NCI-H146 (cell line): ENCODE measurements at places on chromosomes 16 and 17.
A peak's percentile ranks its signal among the peaks of the same experiment; 100 is the strongest.

- DNase-seq: no peak
Measured at GRCh38 chr16:48965386-48965785, 316.3 kb downstream of the CBLN1 start.

GRCh38 chr16:67449739-67450138 is 18.8 kb downstream of the HSD11B2 start:
- no peak for DNase-seq

- DNase-seq: no peak
Measured at GRCh38 chr16:66289986-66290385, 76.5 kb upstream of the CDH5 start.

DNA sequence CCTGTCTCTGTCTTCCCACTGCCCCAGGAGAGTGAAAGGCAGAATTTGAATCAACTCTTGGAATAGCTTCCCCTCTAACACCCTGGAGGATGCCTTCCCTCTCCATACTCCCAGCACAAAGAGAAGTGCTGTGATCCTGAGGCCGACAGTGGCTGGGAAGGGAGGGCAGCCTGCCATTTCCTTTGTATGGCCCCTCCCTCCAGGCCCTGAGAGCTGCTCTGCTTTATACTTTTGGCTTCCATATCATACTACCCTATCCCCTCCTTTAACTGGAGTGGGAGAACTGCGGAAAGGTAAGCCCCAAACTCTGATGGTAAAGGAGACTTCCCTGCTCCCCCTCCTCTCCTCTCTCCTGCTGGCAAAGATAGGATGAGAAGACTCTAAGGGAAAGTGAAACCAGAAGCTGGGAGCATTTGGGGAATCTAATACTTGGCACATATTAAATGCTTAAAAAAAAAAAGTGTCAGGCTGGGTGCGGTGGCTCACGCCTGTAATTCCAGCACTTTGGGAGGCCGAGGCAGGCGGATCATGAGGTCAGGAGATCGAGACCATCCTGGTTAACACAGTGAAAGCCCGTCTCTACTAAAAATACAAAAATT is 4.1 kb upstream of the MED24 start:
- no peak for DNase-seq

DNA sequence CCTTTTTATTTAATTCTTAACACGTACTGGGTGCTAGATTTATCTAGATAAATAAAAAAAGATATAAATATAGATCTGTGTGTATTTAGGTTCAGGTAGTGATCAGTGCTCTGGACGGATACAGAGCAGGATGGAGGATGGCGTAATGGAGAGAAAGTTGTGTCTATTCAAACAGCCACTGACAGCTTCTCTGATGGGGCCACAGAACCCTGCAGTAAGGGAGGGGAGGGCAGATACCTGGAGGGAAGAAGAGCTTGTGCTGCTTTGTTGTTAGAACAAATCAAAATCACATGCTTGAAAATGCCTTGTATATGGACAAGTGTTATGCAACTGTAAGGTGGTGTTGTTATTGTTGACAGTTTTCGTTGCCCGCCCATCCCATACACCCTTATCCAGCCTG is 170.2 kb downstream of the UTP18 start:
- DNase-seq: no peak

DNA sequence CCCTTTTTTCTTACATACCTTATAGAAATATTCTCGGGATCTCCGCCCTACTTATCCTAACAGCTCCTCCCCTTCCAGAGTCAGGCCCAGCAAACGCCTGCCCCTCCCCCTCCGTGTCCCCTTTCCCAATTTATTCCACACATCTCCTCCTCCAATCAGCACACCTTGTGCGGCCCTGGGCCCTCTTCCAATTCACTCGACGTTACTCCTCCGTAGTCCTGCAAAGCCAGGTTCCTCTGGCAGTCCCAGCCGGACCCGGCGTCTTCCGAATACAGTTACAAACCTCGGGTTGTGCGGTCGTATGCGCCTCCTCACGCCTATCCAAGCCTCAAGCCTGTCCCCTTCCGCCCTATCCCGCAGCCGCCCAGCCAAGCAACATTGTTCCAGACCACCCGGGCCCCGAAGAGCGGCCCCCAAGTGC is 677 bp downstream of the CBX1 start:
- DNase-seq: peak; percentile 78

DNA sequence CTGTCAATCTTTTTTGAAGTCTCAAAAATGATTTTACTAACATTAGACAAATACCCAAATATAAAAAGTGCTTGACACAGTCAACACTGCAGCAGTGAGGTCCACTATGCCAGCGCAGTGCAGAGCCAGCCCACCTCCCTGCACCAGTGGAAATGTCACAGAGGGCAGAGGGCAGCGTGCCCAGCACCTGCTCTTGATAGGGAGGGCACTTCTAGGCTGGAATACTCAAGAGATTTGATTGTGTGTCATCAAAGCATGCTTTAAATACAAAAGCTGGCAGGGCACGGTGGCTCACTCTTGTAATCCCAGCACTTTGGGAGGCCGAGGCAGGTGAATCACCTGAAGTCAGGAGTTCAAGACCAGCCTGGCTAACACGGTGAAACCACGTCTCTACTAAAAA is 136.0 kb downstream of the ANKRD11 start:
- no peak for DNase-seq

DNA sequence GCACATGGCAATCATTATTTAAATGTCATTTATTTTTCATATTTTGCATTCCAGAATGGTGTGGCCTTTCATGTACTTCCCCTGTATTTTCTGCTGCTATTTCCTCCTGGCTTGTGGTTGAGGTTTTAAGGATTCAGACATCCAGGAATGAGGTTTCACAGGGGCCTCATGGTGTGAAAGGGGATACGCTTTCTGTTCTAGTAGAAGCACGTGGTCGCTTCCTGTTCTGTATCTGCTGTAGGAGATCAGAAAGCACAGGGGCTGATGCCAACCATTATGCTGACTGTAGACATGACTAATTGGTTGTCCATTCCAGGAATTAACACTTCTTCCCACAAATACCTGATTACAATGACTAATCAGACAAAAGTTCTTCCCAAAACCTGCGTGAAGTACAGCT is 405.9 kb downstream of the SHISA9 start:
- DNase-seq: no peak

DNA sequence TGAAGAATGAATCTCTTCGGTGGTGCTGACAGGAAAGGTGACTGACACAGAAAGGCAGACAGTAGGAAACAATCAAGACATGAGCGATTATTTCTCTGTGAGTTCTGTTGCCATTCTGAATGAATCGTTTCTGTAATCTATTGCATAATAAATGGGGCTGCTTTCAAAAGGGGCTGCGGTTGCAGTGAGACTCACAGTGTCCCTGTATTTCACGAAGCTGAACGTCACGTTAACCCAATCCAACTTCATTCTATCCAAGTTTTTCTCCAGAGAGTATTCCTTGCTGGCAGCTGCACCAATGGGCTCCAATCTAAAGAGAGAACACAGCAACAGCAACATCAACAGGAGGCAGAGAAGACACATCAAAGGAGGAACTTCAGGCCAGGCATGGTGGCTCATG is 75.4 kb downstream of the DNAH3 start:
- no peak for DNase-seq

DNA sequence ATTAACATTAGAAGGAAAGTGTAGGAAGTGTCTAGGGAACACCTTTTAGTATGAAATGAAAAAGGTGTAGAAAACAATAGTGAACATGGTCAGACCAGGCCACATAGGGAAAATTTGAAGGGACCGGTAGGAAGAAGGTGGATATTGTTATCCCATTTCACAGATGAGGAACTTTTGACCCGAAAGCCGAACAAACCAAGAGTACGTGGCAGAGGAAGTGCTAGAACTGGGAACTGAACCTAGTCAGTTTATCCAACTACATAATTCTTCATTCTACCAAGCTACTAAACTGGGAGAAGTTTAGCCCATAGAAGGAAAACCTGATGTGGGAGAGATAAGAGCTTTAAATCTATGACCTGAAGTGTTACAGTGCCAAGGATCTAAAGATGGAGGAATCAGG is 43.2 kb downstream of the YPEL2 start:
- DNase-seq: no peak

DNA sequence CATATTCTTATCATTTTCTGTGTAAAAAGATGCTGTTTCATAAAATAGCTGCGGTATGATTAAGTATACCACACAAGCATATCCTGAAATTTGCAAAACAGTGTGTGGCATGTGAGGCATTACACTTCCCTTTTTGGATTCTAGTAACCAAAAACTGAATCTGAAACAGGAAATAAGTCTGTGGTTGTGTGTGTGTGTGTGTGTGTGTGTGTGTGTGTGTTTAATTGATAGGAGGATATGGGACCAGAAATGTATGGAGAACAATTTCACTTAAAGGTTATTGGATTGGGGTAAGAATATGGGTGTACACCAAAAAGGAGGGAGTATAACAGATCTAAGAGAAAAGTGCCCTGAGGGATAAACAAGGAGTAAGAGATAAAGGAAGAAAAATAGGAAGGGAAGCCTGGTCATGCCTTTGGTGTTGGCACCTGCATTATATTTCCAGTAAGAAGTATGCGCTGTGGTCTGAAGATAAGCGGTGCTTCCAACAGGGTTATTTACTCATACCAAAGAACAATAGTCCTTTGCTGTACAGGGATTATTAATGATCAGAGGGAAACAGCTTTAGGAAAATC is 4.0 kb downstream of the LYRM1 start:
- DNase-seq: peak; percentile 28

GRCh38 chr17:71849783-71850768 is 270.7 kb upstream of the SOX9 start:
- no peak for DNase-seq

- DNase-seq: no peak
Measured at GRCh38 chr17:72774236-72774635, 318.3 kb downstream of the SLC39A11 start.

DNA sequence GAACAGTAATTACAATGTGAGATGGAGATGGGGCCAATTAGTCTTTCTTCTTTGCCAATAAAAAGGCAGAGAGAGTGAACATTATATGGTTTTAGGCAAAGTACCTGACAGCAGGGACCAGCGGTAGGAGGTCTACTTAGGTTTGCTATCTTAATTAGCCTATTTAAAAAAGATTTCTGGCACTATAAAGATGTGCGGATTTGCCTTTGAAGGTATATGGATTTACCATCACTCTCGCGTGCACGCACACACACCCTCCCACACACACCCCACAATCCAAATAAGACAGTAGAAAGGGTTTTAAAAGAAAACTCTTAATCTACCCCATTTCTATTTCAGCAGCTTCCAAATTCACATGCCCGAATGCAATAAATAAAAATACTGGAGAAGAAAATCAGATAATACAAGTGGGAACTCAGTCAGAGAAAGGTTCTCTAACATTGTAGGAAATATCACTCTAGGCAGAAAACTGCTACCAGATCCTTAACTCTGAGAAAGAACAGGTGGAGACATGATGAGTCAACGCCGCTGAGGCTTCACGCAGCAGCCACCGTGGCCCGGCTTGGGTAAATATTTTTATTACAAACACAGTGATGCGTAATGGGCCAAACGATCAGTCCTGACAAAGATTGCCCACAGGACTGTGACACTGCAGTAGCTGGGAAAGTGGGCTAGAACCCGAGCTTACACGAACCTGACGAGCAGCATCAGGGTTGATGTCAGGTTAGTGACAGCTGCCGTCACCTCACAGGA is 66.6 kb upstream of the AXIN2 start:
- DNase-seq: peak; percentile 91

GRCh38 chr16:28589069-28589468 is 7.8 kb downstream of the SULT1A2 start:
- DNase-seq: no peak

GRCh38 chr17:80423536-80424225 is 8.7 kb downstream of the ENDOV start:
- no peak for DNase-seq

DNA sequence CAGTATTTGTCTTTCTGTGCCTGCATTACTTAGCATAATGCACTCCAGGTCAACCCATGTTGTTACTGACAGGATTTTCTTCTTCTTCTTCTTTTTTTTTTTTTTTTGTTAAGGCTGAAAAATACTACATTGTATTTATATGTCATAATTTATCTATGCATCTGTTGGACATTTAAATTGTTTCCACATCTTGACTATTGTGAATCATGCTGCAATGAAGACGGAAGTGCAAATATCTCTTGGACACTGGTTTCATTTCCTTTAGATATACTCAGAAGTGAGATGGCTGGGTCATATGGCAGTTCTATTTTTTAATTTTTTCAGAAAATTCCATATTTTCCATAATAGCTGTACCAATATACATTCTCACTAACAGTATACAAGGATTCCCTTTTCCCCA is 272.7 kb upstream of the PMFBP1 start:
- no peak for DNase-seq

DNA sequence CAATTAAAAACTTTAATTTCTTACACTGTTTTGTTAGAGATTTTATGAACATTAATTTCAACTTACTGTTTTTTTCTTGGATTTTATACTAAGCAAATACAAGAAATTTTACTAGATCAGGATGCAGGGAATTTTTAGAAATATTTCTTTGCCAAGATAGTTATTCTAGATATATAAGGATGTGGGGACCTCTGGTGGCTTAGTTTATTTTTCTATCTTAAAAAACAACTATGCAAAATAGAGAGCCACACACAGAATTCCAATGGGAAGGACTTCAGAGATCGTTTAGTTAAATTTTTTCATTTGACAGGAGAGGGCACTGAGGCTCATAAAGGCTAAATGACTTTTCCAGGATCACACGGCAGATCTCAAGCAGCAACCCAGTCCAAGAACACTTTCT is 23.0 kb upstream of the CAPNS2 start:
- DNase-seq: no peak

- DNase-seq: no peak
Measured at GRCh38 chr16:85564277-85565051, 48.7 kb upstream of the GSE1 start.

DNA sequence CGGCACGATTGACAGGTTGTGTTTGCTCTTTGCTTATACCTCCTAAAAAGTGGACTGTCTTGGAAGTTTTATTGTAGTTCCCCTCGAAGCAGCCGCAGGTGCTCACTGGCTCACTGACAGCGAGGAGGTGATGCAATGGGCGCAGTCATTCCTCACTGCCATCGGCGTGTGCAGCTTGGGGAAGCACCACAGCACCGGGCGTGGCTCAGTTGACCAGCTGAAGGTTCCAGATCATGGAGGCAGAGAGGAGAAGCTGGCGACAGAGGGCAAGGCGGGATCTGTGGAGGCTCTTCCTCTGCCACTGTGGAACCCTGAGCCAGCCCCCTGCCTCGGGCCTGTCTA is 72.1 kb upstream of the TNRC6C start:
- no peak for DNase-seq

- DNase-seq: no peak
Measured at GRCh38 chr16:17992416-17992815, 344.1 kb downstream of the NPIPA8 start.

GRCh38 chr16:50763211-50763610 is 21.3 kb downstream of the CYLD start:
- DNase-seq: no peak

- DNase-seq: no peak
Measured at GRCh38 chr17:30000001-30000754, 58.7 kb downstream of the EFCAB5 start.

DNA sequence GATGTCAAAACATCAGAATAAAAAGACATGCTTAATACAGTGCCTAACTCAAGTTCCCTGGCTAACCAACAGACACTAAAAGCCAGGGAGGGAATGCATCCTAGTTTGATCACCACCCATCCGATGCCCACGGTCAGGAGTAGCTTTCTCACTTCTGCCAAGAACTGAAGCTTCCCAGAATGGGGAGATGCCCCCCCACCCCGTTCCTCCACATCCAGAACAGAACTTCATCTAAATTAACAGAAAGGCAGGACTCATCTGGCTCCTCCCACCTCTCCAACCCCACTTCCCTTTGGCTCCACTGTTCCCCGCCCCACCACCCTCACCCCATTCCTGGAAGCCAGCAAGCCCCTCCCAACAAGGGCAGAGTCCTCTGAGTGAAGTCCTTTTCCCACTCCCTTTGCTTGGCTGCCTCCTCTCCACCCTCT is 33.7 kb downstream of the GDE1 start:
- no peak for DNase-seq
